ENCODE measurements at places on chromosomes 1 and 21.

DNA sequence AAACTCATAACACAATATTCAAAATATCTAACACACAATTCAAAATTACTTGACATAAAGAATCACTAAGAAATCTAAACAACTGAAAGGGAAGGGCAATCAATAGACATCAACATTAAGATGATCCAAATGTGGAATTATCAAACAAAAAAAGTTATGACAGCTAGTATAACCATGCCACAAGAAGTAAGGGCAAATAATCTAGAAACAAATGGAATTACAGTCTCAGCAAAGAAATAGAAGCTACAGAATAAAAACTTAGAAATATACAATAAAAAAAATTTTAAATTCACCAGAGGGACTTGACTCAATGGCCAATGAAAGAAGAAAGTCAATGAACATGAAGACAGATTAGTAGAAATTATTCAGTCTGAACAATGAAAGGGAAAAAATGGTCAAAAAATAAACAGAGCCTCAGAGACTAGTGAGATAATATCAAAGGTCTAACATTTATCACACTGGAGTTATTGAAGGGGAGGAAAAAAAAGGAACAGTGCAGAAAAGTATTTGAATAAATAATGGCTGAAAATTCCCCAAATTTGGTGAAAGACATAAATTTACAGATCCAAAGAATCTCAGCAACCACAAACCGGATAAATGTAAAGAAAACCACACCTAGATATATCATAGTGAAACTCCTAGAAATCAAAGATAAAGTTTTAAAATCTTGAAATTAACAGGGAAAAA, 41.8 kb downstream of the BARHL2 start:
- no peak for DNase-seq

DNA sequence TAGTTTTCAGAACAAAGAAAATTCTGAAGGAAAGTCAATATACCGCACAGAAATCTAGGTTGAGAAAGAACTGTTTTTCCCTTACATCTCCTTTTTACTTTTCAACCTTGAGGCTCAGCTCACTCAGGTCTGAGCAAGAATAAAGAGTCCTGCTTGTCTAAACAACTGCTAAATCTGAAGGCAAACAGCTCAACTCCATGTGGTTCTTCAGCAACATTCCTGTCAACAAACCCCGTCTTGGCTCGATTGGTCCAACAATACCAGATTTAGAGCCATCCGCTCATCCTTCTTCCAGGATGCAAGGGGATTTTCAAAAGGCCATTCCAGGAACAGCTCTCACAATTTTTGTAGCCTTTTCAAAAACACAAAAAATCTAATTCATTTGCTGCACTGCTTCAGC, 119.8 kb downstream of the HLCS start:
- DNase-seq = no peak

GRCh38 chr1:7644086-7644485, 127.0 kb upstream of the VAMP3 start:
- no peak for DNase-seq

DNA sequence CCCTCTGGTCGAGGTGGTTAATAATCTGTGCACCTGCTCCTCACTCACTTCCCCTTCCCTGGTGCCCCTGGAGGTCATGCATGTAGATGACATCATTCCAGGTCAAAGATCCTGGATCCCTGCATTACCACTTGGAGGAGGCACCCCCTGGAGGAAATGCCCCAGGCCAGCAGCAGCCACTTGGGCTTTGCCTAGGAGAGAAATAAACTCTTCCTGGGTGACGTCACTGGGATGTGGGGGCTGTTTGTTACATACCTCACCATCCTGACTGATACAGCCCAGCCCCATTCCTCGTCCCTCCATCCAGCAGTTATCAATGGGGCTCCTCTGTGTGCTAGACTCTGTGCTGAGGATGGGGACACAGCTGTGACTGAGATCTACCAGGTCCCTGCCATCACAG, 433.6 kb downstream of the PTPRU start:
- no peak for DNase-seq

- DNase-seq = no peak
Observed at GRCh38 chr1:95437011-95437410, 203.0 kb downstream of the RWDD3 start.

GRCh38 chr1:110610084-110610483, 3.9 kb upstream of the KCNA2 start:
- DNase-seq = no peak

DNA sequence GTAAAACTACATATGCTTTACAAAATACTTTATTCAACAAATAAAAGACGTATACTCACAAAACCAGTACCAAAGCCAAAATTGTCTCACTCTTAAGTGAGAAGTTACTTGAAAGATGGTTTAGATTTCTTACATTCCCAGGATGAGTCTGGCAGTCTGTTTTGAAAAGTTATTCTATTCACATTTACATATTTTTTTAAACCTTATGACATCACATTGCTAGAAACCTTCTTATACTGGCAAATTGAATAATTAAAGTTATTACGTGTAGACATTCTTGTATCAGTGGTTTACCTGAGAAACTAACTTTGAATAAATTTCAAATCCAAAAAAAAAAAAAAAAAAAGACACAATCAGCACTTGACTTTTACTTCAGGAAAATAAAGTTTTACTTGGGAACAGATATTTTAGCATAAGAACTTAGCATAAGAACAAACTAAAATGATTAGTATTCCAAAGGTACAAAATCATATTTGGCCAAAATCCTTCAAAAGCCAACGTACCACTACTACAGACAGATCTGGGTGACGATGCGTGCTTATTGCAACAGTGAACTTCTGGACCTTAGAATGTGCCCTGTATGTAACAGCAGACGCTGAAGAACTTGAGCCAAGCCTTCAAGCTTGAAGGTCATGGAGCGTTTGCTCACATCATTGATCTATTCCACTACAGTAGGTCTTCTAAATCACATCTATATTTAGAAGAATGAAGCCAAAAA, 2.5 kb downstream of the CDC42BPA start:
- no peak for DNase-seq

- DNase-seq = no peak
Observed at GRCh38 chr1:73382966-73383365, 815.0 kb downstream of the LRRIQ3 start.

DNA sequence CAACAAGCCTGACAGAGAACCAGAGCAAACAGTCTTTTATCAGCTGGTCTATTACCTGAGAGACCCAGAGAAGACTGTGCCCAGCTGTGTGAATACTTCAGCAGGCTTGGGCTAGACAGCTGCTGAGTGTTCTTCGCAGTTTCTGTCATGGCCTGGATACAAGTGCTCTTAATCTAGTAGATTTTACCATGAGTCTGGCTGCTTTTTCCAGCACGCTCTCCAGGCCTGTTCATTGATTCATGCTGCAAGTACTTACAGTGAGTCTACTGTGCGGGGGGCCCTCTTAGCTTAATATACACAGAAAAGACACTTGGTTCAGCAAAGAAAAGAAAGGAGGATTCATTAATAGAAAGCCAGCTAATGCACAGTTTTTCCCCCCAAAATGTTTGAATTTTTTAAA, 48.5 kb downstream of the RGS7 start:
- DNase-seq = no peak

DNA sequence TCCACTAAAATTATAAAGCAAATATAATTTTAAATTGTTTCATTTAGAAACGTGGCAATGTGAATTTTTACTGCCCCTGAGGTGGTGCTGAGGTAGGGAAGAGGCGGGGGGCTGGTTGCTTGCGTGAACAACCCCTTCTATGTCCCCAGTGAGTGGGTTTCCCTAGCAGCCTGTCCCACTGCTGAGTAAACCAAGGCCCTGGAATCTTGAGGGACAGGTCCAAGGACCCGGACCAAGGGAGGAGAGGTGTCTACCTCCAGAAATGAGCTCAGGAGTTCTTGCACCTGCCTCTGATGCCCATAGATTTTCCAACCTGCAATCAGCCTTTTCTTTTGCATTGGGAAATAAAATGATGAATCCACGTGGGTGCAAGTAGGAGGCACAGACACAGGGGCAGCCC, 649 bp upstream of the LDLRAD1 start:
- no peak for DNase-seq

DNA sequence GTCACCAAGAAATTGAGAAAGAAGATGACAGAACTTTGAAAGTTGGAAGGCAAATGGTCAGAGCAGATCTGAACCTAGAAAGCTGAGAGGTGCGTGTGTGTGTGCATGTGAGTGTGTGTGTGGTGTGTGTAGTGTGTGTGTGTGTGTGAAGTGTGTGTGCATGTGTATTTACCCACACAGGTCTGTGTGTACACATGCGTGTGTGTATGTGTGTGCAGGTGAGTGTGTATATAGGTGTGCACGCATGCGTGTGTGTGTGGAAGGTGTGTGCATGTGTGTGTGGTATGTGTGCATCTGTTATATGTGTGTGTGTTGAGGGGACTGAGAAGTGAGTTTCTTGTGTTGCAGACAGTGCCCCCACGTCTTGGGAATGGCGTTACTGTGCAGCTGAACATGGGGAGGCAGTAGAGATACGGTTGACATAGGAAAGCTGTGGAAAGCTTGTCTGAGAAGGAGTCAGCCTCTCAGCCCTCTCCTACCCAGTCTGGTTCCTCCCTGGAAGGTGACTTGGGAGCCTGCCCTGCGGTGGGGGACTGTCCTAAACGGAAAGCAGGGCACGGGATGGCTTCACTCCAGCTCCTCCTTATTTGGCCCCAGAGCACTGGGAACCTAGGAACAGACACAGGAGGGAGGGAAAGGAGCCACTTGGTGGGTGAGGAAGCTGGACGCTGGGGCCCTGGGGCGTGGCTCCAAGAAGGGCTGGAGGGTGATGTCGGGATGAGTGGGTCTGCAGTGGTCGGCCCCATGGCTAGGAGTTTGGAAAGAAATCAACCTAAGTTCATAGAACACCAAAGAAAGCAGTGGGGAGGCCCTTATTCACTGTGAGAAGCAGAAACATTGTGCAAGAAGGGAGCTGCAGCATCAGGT, 97.2 kb downstream of the PCBP3 start:
- no peak for DNase-seq

DNA sequence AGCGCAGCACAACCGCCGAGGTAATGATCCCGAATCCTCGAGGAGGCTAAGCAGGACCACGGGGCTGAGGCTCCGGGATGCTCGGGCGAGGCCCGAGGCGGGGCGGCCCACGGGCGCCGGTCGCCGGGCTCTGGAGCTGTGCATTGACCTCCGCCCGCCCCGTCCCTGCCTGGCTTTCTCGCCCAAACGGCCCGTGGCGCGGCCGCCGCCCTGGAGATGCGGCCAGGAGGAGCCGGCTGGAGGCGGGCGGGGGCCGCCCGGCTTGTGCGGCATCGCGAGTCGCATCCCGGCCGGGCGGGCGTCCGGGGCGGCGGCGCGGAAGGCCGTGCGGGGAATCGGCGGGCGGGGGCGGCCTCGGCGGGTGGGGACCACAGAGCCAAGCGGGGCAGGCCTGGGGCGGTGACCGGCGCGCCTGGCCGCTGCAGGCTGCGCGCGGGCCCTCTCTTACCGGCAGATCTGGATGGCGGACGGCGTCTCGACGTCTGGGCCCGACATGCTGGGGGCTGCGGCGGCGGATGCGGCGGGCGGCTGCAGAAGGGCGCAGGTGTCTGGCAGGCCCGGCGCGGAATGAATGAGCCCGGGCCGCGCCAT, 663 bp downstream of the ACOT7 start:
- DNase-seq = no peak

- DNase-seq = peak; percentile 25
Observed at GRCh38 chr1:177945943-177946650, 23.8 kb downstream of the SEC16B start.

GRCh38 chr21:45995686-45996179, 14.2 kb downstream of the COL6A1 start:
- DNase-seq = no peak

GRCh38 chr21:38729754-38730379, 75.9 kb upstream of the ETS2 start:
- no peak for DNase-seq

All from NCI-H1930 (cell line).